Left ventricle myocardium superior (tissue), 1 donor: ENCODE measurements at places on chromosomes 4 and X. TPM values are rescaled to one million over a fixed set of nuclear protein-coding genes. Genes with fewer than 3 reads are reported as not detected.
A peak's percentile ranks its signal among the peaks of the same experiment; 100 is the strongest.

Gene BTC
- 0.12 TPM for total RNA-seq

Gene KIAA1210
- not detected for total RNA-seq

Gene CHIC1
- 11.4 TPM for total RNA-seq

GRCh38 chrX:46876901-46877300 lies 35.3 kb upstream of the JADE3 start:
- DNase-seq, result no peak

DNA sequence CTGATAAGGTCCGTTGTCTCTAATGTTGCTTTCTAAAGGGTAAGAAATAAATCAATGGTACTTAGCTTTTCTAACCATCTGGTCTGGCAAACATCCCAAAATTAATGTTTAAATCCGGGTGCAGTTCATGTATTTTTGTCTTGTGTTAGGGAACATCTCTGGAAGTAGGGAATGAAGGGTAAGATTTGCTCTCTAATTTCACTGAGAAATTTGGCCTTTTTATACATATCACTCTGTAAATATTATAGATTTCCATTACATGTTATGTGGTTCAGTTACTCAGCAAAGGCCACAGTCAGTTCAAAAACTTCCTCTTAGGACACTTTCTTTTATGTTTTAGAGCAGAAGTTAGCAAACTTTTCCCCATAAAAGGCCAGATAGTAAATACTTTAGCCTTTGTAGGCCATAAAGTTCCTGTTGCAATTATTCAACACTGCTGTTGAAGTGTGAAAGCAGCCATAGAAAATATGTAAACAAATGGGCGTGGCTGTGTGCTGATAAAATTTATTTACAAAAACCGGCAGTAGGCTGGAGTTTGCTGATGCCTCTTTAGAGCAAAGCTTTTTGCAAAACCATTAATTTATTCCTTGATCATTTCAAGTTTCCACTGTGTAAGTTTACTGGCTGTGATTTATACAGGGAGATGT lies 218.1 kb downstream of the ANTXR2 start:
- DNase-seq, result no peak

DNA sequence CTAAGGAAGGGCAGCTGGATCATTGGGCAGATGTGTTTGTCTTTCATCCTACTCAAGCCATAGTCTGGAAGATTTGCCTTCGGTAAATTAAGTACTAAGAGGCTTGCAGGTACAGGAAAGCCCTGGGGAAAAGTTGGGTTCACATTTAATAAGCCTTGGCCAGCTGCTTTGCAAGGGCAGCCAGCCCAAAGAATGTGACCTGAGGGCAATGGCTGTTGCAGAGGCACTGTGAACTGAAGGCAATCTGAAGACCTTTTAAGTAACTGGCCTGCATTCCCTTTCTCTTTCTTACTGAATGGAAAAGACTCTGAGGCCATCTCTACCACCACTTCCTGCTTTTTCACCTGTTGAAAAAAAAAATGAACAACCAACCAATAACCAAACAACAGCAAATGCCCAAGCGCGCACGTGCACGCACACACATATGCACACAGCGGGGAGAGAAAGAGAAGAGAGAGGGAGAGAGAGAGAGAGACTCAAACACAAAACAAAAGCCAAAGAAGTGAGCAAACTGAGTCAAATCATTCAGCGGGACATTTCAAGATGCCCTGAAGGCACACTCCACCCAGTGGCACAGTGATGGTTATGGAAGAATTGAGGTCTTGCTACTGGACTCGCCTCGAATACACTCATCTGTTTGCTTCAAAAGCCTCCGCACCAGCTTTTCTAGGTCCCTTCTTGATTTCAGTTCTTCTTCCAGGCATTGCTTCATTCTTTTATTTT lies 19.6 kb downstream of the CD40LG start:
- DNase-seq, result no peak

GRCh38 chr4:10173037-10173753 lies 56.6 kb upstream of the WDR1 start:
- no peak for DNase-seq

DNA sequence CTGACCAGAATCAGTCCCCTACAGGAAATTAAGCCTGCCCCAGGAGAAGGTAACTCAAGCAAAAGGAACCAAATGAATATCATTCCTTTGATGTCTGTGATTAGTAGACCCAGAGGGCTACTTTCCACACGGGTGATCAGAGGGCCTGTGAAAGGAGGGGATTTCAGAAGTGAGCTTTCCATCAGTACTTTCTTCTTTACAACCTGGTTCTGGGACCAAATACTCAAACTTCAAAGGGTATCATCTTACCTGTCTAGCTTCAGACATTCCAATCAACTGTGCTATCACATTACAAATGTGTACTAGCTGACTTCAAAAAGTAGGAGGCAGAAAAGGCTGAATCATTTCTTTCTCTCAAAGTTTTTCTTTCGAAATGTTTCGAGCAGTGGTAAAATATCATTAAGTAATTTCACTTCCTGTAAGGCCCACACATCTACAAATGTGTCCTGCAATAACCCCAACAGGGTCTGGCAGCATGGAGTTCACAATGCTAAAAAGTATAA lies 23.9 kb downstream of the ACSL4 start:
- no peak for DNase-seq

DNA sequence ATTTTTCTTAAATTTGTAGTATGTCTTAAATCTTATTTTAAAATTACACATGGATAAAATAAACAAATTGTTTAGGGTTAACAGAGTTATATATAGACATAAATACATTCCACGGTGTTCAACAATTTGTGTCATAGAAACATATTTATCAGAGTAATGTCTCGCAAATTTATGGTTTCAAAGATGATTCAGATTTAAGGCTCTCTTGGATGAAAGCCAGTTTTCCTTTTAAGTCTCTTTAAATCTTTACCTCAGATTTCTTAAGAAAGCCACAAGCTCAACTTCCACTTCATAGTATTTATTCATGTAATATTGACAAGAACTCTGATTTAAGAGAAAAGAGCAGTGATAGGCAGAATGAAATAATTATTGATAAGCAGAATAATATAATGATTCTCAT lies 1254.8 kb upstream of the ADGRL3 start:
- no peak for DNase-seq

DNA sequence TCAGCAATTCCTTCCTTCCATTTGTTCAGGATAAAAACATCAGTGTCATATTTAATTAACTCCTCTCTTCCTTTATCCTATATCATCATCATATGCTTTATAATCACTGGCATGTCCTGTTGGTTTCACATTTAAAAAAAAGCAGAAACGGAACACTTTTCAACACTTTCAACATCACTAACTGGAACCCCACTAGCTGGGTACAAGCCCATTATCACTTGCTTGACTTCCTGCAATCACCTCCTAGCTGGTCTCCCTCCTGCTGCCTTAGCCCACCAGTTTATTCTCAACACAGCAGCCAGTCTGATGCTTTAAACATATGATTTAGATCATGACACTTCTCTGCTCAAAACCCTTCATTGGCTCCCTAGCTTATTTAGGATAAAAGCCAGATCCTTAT lies 116.4 kb upstream of the LSM6 start:
- no peak for DNase-seq

- no peak for DNase-seq
Measured at GRCh38 chr4:107570952-107571351, 149.1 kb downstream of the PAPSS1 start.

GRCh38 chr4:149176039-149176438 lies 639.6 kb downstream of the IQCM start:
- no peak for DNase-seq

DNA sequence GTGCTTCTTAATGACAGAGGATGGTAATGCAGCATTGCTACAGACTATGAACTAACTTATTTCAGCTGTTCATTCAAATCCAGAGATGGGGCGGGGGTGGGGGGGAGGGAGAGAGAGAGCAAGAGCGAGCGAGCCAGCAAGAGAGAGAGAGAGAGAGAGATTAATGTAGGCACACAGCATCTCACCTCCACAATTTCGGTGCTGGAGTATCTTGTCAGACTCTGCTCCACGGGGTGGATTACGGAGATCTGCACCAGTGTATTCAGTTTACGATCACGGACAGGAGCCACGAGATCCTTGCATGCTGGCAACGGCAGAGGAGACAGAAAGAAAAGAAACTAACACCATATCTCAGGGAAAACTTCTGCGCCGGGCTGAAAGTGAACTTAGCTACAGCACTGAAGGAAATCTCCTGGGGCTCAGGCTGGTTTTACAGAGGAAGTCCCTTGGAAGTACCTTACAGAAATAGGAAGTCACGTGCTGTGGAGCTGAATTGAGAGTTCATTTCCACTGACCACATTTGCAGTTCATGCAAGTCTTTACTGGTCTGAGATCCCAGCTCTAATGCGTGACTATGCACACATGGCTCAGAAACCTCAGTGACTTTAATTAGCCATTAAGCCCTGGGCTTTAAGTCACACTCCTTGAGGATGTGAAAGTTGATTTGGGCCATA lies 440.9 kb downstream of the INPP4B start:
- DNase-seq, result peak; percentile 44
